Stimulated activated CD4-positive, alpha-beta T cell treated with anti-CD3 and anti-CD28 coated beads, Interleukin-4, amount 100 ng/mL, for 1 hour (primary cell): ENCODE measurements at places on chromosomes 2 and 18.

- no peak for DNase-seq
Measured at GRCh38 chr18:70015127-70015526, 67.5 kb upstream of the CD226 start.

DNA sequence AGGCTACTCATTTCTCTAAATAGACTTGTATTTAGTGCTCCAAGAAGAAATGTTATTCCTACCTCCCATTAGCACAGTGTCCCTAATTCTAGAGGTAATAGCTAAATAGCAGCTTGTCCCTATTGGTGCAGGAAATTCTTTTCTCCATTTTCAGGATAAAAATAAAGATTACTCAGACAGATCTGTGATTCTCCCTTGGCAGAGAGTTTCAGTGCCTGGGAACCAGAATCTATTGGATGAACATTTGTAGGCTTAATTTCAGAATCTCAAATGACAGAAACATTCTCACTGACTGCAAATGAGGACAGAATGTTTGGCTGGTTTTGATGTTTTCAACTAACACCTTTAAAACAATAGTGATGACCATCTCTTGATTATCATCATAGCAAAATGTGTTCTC is 33.3 kb upstream of the LGALSL start:
- DNase-seq, result no peak

DNA sequence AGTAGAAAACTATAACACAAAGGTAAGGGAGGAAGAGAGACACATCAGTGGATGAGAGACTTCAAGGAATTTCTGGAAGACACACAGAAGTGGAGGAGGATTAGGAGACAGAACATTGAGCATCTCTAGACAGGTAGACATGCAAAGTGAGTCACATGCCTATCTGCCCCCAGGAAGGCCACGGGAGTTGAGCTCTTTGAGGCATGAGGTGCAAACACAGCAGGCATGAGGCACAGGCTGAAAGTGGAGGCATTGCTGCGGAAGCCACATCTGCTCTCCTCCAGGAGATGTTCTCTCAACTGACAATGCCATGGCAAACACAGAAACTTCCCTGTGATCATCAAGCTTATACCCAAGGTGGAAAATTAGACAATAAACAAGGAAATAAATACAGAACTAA is 481.6 kb upstream of the MYT1L start:
- DNase-seq, result no peak

- DNase-seq, result no peak
Measured at GRCh38 chr2:128250229-128251025, 68.2 kb downstream of the HS6ST1 start.

- DNase-seq, result no peak
Measured at GRCh38 chr18:66316701-66317100, 287.2 kb downstream of the CDH19 start.

- DNase-seq, result no peak
Measured at GRCh38 chr2:220891405-220891804, 680.7 kb downstream of the EPHA4 start.

GRCh38 chr2:36743954-36744353 is 47.4 kb downstream of the VIT start:
- DNase-seq, result no peak

- DNase-seq, result no peak
Measured at GRCh38 chr2:18762667-18763066, 173.3 kb upstream of the NT5C1B start.

DNA sequence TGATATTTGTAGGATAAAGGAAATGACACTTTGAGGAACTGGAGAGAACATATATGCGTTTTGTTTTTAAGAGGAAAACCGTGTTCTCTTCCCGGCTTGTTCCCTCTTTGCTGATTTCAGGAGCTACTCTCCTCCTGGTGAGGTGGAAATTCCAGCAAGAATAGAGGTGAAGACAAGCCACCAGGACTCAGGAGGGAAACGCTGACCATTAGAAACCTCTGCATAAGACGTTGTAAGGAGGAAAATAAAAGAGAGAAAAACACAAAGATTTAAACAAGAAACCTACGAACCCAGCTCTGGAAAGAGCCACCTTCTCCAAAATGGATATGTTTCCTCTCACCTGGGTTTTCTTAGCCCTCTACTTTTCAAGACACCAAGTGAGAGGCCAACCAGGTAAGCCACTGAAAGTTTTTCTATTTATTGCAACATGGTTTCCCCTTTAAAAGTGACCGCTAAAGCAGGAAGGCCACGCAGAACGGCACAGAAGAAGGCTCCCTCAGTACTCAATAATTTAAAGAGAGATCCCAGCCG is 735 bp downstream of the NRP2 start:
- no peak for DNase-seq

DNA sequence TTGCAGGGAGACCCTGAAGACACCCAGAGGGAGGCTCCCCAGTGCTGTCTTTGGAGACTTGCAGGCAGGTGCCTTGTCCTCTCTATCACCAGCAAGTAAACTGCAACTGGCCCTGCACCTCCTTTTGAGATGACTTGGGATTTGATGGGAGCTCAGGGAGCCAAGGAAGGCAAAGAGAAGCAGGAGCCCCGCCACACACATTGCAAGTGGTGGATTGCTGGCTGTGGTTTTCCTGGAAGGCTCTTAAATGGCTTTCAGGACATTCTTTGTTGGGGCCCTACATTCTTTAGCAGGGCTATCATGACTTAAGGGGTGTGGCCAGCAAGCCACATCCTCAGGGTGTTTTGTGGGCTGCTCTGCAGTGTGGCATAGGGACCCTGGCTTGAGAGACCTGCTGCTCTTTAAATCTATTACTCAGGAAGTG is 39.9 kb upstream of the CDC42EP3 start:
- no peak for DNase-seq

DNA sequence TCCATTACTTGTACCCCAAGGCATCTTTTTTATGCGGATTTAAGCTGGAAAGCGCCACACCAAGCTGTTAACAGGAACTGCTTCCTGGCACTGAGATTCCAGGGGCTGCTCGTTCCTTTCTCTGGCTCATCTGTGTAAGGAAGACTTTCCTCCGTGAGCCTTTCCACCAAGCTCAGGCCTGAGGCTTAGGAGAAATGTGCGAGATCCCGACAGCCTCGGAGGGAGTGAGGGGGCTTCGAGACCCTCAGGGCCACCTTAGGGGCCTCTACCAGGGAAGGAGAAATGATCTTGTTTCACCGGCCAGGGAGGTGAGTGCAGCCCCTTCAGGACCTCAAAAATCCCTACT is 17.1 kb downstream of the B3GNT7 start:
- DNase-seq, result no peak

DNA sequence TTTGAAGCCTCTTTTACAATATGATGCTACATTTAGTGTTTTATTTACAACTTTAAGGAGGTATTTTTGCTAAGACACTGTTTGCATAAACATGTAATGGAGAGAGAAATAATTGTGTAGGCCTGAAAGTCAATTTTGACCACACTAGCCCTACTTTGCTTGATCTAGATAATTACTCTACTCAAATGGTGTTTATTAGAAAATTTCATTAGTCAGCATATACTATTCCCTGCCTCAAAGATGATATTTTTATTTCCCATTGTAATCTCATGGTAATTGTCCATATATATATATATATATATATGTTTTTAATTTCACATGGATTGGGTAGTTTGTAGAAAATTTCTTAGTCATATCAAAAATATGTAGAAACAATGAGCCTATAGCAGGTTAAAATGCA is 632.2 kb downstream of the SATB2 start:
- DNase-seq, result no peak

DNA sequence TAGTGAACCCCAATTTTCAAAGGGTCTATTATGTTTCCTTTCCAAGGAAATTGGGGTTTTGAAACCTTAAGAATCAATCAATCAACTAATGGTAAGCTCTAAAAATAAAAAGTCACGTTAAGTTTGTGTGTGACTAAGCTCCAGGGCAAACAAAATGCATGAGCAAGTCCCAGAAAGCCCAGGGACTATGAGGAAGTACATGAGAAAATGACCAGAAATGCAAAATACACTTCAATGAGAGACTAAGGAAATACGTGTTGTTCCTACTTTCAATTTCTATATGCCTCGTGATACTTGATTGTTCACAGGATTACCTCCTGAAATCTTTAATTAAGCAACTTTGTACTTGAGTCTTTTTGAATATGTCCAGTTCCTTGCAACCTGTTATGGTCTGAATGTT is 684.4 kb upstream of the SYT4 start:
- no peak for DNase-seq

DNA sequence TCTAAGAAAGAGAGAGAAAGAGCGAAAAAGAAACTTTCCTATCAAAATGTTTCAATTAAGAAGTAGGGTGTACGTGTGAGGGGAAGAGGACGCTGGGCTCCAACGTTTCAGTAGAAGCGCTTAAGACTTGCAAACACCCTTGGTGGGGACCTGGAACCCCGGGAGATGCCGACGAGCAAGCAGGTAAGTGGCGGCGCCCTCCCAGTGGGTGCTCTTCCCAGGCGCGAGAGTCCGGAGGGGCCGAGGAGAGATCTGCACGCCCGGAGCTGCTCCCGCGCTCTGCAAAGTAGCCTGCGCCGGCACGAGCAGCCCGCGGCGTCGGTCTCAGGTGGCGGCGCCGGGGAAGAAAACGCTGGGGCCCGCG is 678 bp upstream of the OTX1 start:
- no peak for DNase-seq

DNA sequence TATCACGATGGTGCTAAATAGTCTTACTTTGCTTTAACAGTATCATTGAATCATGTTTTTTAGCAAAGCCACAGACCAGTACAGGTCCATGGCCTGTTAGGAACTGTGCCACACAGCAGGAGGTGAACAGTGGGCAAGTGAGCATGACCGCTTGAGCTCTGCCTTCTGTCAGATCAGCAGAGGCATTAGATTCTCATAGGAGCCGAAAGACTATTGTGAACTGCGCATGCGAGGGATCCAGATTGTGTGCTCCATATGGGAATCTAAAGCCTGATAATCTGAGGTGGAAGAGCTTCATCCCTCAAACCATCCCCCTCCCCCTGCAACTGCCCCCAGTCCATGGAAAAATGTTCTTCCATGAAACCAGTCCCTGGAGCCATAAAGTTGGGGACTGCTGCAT is 102.3 kb upstream of the OSR1 start:
- no peak for DNase-seq

- DNase-seq, result no peak
Measured at GRCh38 chr2:24978661-24979060, 6.9 kb upstream of the DNAJC27 start.

GRCh38 chr18:27785815-27786471 is 391.0 kb downstream of the CDH2 start:
- no peak for DNase-seq

- no peak for DNase-seq
Measured at GRCh38 chr2:201128933-201129505, 13.1 kb downstream of the CFLAR start.
